Mesenchymal stem cell (in vitro differentiated cells and primary cell): ENCODE measurements at places on chromosomes 5 and 9.

GRCh38 chr5:168946363-168946762 is 354.6 kb downstream of the SLIT3 start:
- DNase-seq: no peak

DNA sequence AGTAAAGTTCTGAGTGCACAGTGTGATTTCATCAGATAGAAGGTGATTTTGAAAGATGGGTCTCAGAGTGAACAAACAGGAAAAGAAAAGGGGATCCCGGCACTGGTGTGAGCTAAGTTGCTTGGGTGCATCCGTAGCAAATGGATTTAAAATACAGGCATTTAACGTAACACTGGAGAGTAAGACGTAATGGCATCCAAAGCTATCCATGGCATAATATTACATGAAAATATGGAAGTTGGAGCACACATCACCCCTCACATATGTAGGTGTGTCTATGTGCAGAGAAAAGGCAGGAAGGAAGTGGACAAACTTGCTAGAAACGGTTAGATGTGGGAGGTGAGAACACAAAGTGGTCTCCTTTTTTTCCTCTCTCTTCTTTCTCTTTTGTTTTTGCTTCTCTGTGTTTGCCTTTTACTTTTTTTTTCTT is 38.2 kb upstream of the SEMA4D start:
- DNase-seq: no peak

DNA sequence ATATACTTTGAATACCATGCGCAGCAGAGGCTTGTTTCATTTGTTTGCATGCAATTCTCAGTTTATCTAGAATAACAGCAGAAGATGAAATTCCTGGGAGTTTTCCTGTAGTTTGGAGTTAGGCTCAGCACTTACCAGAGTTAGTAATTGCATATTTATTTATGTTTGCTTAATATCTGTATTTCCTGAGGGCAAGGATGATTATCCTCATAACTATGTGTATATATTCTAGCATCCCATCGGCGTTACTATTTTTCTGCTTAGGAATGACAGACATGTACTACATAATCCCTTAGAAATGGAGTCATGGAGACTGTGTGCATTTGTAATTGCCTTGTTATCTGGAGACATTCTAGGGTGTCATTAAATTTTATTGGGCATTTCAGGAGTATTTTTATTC is 1184.8 kb downstream of the DTWD2 start:
- peak; percentile 83 for DNase-seq

DNA sequence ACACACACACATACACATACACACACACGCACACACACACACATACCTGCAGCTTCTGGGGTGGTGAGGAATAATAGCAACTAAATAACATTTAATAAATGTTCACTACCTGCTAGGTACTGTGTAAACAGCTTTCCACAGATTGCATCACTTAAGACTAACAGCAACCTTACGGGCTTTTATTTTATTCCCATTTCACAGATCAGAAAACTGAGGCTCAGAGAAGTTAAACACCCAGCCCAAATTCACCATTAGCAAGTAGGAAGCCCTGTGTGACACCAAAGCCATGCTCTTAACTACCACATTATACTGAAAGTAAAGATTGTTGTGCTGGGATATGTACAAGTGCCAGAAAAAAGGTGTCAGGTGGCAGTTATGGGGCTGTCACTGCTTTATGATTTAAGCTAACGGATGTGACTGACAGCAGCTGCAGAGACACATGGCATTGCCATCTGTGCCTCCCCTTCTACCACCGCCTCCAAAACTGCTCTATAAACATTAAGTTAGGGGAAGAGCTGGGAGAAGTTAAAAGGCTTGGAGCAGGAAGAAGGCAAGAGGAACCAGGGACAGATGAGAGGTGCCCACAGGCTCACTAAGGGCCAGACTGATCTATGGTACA is 13.6 kb downstream of the MTMR12 start:
- DNase-seq: no peak

- no peak for DNase-seq
These were observed 138.4 kb downstream of the MAPKAP1 start for GRCh38 chr9:125568621-125569020.

GRCh38 chr5:8765886-8766285 is 780.0 kb downstream of the SEMA5A start:
- no peak for DNase-seq

DNA sequence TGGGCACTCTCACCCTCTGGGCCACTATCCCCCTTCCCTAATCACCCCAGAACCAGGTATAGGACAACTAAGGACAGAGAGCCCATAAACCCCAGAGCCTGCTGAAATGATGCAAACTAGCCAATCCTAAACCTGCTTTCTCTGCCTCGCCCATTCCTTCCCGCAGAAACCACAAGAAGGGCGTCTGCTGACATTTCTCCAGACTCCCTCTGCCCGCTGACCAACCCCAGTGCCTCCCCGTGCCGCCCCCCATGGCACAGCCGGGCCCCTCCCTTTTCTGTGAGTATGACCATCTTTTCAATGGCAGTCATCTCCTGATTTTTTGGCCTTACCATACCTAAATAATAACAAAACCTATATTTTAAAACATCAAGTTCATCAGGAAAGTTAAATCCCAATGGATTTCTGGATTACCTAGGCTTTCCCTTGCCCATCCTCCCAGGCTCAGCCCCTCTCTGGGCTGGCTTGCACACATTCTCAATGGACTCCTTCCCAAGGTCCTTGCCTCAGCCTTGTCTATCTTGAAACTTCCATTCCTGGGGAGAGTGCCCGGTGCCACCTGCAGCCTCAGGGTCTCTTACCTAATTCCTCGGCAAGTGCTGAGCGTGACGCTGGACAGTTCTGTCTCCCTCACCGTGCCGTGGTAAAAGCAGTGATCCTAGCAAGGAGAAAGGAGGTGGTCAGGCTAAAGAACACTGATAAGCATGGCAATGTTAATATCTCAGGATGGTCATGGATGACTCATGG is 45.2 kb downstream of the ADAM19 start:
- no peak for DNase-seq

GRCh38 chr5:102229685-102230084 is 66.4 kb downstream of the SLCO4C1 start:
- DNase-seq: no peak

- peak; percentile 32 for DNase-seq
These were observed 116.5 kb downstream of the CPLANE1 start for GRCh38 chr5:37132646-37133045.

GRCh38 chr5:38709678-38710306 is 136.0 kb upstream of the OSMR start:
- DNase-seq: no peak

DNA sequence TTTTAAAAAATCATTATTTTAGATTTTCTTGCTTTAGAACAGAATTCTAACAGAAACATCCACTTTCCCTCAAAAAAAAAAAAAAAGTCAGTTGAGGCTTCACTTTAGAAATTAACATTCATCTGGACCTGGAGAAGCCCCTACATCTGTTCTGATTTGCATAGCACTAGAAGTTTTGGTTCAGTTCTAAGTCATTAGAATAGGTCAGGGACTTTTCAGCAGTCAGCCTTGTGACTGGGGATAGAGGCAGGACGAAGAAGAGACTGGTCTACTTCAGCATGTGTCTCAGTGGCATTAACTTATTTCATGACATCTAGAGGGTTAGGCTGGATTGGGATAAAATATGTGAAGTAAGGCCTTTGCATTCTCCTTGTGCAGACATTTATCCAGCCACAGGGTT is 215.8 kb upstream of the DAB2 start:
- DNase-seq: no peak

DNA sequence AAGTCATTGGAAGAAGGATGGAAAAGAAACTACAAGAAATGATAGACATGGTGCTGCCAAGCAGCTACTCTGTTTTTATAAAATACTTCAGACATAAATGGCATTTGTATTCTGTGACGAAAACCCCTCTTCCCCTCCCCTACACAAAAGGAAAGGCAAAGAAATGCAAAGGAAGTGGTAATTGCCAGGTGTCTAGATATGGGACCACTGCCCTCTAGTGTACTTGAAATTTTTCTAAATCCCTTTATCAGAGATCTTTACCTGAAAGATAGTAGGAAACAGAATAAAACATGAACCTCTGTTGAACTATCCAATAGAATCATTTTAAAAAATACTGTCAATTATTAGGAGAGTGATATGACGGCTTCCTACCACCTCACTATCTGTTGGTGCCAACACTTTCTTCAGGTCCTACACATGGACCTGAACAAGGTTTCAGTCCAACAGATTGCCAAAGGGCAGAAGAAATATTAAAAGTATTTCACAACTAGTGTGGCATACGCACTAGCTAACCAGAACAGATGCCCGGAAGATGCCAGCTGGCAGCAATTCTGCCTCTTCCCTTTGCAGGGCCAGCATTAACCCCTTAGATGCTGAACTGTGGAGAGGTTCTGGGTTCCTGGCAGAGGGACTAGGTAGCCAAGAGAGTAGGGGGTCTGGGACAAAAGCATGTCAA is 104.1 kb downstream of the TSSK1B start:
- peak; percentile 37 for DNase-seq

DNA sequence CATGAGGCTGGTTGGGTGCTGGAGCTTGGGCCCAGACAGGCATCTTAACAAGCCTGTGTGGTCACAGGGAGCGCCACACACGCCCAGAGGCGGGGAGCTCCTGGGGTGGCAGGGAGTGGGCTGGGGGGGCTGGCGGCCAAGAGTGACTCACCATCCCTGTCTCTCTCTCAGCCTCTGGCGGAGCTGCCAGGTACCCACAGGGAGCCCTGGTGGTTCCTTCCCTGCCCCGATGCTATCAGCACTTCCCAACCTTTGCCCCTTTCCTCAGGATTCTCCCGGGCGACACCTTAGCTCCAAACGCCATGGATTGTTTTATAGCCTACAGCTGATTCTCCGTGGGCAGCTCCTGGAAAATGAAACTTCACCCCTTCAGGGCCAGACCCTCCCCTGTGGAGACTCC is 5.5 kb downstream of the SLC9A3 start:
- DNase-seq: no peak
